ENCODE measurements at places on chromosomes 7 and 10.

- peak; percentile 62 for DNase-seq
Measured at GRCh38 chr10:12214763-12215218, 18.8 kb downstream of the CDC123 start.

DNA sequence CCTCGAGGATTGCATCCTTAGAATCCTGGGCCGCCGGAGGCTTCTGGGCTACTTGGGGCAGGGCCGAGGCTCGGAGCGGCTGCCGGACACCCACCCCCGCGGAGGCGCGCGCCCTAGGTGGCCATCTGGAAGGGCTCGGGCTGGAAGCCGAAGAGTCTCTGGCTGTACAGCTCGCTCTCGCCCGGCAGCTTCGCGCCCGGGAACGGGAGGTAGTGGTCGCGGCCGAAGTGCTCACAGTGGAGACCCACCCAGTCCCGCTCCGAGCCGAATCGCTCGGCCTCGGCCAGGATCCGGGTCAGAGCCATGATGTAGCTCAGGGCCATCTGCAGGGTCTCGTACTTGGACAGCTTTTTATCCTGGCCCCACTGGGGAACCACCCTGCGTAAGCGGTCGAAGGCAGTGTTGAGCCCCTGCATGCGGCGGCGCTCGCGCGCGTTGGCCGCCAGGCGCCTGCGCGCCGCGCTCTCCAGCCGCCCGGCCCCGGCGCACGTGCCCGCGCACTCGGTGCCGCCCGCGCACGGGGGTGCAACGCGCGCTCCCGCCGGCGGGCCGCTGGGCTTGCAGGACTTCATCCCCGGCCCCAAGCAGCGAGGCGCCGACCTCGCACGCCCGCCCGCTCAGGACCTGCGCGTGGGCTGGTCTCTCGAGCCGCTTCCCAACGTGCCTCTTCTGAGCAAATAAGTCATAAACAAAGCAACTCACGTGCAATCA, 652 bp downstream of the ATOH7 start:
- DNase-seq = peak; percentile 52

- no peak for DNase-seq
Measured at GRCh38 chr7:73364006-73364728, 36.2 kb downstream of the FKBP6 start.

DNA sequence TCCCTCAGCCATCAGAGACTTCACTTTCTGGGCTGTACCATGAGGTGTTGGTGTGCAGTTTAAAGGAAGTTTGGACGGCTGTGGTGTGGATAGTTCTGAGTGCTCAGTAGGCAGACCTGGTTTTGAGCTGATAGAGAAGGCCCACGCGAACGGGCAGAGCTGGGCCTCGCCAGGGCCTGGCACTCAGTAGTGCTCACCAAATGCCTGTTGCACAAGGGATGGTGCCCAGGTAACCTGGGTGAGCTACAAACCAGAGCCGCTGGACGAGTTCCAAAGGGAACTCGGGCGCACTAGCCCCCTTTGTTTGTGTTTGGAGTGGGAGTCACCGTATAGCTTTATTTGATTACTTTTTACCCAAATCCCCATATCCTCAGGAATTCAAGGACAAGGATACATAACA, 95.5 kb downstream of the LHPP start:
- DNase-seq = no peak

- DNase-seq = no peak
Measured at GRCh38 chr10:88879534-88880281, at the start of gene STAMBPL1. Gene STAMBPL1, plus strand, starts transcription at chr10:88880245. Its CDS starts 21,464 bp downstream, at chr10:88901709.

- no peak for DNase-seq
Measured at GRCh38 chr7:144969787-144970186, 133.9 kb upstream of the TPK1 start.

DNA sequence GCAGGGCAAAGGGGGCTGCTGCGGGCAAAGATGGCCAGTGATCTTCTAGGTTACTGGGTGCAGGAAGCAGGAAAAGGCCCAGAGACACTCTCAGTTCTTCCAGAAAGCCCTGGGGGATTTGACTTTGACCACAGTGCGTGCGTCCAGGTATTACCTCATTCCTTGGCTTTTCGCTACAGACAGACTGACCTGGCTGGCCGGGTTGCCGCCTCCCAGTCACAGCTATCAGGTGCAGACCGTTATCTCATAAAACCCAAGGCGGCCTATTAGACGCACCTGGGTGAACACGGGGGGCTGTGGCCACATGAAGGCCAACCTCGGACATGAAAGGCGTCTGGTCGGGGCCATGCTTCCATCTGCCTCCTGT, 80.3 kb downstream of the FOXL3 start:
- no peak for DNase-seq
